ENCODE measurements at places on chromosomes 4 and X.

DNA sequence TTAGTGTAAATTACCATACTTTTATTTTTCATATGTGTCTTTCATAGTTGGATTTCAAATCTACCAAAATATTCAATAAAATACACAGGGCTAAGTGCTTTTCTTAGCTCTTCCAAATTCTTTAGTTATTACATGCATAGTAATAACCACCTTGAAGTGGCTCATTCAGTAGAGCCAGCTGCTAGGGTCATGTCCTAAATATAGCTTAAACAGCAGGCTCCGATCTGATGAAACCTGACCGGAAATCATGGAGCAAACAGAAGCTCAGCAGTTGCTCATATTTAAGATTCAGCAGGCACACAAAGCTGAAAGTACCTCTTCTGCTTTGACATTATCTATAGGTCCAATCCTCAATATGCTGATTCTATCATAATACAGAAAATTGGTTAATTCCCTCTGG lies 1470.4 kb downstream of the ADGRL3 start:
- no peak for DNase-seq

DNA sequence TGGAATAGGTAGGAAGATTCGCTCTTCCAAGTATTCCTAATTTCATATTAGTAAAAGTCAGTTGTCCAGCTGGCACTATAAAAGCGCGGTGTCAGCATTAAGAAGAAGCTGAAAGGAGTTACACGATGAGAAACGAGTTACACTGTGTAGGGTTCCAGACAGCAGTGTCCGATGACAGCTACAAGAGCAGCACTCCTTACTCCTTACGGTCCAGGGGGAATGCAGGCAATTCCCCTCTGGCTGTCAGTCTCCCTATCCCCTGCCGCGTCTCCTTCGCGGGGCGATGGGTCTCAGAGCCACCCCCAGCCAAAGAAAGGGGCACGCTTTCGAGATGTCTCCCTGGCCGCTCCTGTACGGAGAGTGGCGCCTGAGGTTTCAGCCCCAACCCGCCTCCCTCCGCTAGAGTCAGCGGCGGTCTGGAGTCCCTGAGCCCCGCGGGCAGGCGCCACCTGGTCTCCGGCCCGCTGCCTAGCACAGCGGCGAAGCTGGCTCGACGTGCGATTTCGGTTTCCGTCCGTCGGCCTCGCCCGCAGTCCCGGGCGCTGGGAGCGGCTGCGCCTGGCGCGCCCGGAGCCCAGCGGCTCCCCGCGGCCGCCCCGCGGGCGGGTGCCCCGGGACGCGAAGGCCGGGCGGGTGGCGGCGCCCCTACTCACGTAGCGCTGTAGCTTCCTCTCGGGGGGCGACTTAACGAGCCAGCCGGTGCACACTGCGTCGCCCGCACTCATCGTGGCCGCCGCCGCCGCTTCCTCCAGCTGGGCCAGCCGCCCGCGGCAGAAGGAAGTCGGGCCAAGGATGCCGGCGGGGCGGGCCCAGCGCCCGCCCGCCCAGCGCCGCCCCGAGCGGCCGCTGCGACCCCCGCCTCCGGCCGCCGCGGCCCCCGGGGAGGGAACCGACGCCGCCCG lies at the start of gene GAB3:
GAB3 (minus strand) TSS at position 777 of the 902 bp plus-strand sequence; CDS start at position 725, 52 bp downstream.
- peak; percentile 62 for DNase-seq

- DNase-seq: no peak
Observed at GRCh38 chrX:135346975-135347374, 37.7 kb downstream of the ETDC start.

DNA sequence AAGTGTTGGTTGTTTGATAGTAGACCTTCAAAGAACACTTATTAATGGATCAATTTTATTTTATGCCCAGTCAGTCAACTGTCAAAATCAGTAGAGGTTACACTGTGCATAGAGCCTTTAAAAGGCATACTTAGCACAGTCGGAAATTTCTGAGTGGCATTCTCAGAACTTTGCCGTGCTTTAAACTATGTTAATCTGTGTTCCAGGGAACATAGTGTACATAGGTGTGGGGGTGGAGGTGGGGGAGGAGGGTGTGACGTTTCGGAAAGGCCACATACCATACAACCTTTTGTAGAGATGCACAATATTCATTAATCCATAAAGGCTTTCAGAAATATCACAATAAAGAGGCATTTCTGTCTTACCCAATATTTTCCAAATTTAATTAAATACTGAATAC lies 75.8 kb downstream of the RS1 start:
- DNase-seq: no peak

All from D341Med (cell line).